ENCODE measurements at places on chromosomes 11 and 22.
A peak's percentile ranks its signal among the peaks of the same experiment; 100 is the strongest.

- no peak for DNase-seq
Observed at GRCh38 chr11:72139500-72139899, 4.0 kb downstream of the FOLR3 start.

DNA sequence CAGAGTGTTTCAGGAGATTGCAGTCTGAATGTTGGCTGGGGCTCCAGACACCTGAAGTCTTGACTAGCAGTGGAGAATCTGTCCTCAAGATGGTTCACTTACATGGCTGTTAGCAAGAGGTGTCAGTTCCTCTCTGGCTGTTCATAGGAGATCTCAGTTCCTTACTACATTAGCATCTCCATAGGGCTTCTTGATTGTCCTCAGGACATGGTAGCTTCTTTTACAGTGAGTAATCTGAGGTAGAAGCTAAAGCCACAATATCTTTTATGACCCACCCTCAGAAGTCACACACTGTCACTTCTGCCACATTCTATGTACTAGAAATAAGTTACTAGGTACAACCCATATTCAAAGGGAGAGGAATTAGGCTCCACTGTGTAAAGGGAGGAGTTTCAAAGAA, 10.5 kb upstream of the PATL1 start:
- no peak for DNase-seq

GRCh38 chr11:73152861-73153483, 10.9 kb upstream of the FCHSD2 start:
- DNase-seq: no peak

- DNase-seq: no peak
Observed at GRCh38 chr22:33361581-33361980, 303.4 kb upstream of the SYN3 start.

- no peak for DNase-seq
Observed at GRCh38 chr11:131324921-131325570, 45.4 kb upstream of the NTM start.

DNA sequence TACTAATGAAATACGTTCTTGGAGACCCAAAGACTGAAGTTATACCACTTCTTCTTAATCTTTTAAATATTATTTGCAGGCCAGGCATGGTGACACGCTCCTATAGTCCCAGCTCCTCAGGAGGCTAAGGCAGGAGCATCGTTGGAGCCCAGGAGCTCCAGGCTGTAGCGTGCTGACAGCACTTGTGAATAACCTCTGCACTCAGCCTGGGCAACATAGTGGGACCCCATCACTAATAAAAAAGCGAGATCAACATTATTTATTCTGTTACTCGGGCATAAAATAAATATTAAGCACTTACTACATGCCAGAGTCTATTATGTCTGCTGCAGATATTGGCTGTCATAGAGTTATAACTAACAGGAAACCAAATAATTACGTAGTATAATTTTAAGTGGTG, 720 bp upstream of the MED17 start:
- no peak for DNase-seq

- DNase-seq: no peak
Observed at GRCh38 chr22:31923136-31923535, 21.2 kb upstream of the YWHAH start.

DNA sequence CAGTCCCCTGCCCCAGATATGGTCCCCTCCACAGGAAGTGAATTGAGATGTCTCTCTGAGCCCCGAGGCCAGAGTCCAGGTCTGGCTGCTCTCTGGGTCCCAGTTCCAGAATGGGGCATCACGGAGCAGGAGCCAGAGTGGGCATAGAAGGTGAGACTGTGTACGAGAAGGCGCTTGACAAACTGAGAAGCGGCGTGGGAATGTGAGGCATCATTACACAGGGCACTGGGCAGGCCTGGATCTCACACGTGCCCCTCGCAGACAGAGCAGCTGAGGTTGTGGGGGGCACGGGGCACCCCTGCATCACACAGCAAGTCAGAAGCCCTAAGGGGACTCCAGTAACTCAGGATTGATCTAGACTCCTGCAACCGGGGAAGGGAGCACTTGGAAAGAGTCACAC, 9.2 kb downstream of the STARD10 start:
- DNase-seq: no peak

GRCh38 chr11:19774329-19774728, 61.7 kb downstream of the NAV2 start:
- no peak for DNase-seq

DNA sequence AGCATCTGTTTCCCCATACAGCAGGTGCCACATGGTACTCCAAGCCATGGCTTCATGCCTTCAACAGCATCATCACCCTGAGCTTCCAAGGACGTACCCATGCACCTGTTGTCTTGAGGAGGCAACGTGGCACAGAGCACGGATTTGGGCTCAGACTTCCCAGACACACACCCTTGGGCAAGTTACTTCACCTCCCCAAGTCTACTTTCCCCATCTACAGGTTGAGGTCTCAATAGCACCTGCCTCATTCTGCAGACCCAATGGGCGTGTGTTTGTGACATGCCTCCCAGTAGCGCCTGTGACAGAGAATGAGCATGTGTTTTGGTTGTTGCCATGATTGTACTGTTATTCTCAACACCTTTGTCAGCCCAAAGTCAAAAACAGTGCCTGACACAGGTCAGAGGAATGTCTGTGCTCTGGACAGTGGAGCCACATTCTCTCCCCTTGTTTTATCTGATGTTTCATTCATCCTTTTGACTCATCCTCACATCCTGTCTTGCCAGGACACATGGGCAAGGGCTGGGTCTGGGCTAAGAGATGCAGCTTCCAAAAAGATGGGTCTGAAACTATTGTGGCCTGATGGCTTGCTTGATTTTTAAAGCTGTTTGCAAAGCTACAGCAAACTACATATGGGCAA, 53.4 kb upstream of the CCND1 start:
- DNase-seq: no peak

DNA sequence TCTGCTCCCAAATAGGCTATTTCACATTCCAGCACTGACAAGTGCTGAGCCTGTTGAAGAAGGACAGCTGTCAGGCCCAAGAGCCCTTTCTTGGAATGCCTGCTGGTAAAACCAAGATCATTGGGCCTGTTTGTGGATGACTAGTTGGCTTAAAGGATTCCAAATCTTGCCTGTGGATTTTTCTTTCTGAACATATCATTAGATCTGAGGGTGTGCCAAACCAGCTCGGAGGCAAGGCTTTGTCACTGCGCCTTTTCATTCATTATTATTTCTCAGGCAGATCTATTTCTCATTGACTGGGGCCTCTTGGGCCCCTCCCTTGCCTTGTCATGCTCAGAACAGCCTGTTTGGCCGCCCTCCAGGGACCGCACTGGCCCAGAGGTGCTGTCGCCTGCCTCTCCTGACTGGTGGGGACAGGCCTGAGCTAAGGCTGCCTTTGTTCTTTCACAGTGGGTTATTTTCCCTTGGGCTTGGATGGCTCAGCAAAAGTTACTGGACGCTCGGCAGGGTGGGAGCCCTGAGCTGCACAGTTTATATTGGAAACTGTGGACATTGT, 222.7 kb upstream of the SESN3 start:
- no peak for DNase-seq

- DNase-seq: no peak
Observed at GRCh38 chr22:35743326-35743860, 25.7 kb downstream of the APOL5 start.

GRCh38 chr11:35689081-35689996, 26.8 kb downstream of the TRIM44 start:
- DNase-seq: no peak

GRCh38 chr22:35510481-35510934, 30.1 kb upstream of the RASD2 start:
- DNase-seq: no peak

DNA sequence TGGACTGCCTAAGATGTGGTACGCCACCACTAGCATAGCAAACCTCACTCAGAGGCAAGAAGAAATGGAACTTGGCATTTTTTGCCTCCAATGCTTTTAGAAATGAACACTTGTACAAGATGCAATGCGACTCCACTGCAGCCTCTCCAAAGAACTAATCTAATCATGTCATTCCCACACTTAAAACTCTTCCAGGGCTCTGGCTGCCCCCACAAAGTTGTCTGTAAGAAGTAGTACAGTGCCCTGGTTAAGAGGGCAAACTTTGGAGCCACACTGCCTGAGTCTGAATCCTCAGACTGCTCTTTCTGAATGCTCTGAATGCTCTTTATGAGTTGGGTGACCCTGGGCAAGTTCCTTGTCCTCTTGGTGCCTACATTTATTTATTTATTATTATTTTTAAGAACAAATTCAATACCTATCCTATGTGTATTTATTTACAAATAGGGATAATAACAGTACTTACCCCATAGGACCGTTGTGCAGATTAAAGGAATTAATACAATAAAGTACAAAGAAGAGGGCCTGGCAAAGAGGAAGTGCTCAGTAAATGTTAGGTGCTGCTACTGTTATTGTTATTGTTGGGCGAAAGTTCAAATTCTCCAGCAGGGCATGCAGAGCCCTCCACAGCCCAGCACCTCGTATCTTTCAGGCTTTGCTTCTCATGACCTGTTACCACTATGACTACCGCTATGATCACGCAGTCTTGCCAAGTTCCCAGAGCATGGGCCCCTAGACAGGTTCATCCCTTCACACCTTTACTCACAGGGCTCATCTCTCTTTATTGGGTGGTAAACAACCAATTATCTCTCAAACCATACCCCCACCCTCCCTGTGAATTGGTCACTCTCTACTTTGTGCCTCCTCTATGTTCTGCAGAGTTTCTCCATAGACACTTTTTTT, 59.3 kb downstream of the RAB30 start:
- DNase-seq: no peak

DNA sequence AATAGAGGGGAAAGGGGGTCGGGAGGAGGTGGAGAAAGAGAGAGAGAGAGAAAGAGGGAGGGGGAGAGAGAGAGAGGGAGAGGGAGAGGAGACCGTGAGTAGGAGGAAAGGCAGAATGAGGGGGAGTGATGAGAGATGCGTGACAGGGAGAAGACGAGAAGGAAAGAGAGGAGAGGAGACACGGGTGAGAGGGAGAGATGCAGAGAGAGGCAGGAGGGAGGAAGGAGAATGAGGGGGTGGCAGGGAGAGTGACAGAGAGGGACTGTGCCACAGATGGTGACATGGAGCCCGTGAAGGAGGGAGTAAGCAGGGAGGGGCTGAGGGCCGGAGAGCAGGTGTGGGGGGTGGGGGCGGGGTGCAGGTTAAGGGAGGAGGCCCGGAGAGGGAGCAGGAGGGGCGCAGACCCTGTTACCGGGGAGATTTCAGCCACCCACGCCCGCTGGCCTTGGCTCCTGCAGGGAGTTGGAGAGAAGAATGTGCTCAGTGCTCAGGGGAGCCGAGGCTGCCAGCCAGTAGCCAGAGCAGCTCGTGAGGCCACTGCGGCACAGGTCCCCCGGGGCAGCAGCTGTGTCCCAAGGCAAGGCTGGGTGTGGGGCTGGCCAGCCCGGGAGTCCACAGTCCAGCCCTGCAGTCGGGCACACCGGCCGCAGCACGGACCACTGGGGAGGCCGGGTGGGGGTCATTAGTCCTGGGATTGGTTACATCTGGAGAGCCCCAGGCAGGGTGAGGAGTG, at the start of gene SSTR3:
Gene SSTR3 (minus strand): TSS at position 304 of the 733 bp plus-strand sequence. CDS start 4,674 bp downstream, outside the sequence.
- no peak for DNase-seq

- no peak for DNase-seq
Observed at GRCh38 chr11:28231475-28231874, 123.3 kb downstream of the METTL15 start.

GRCh38 chr11:8269636-8270035, 6.0 kb upstream of the LMO1 start:
- DNase-seq: no peak

DNA sequence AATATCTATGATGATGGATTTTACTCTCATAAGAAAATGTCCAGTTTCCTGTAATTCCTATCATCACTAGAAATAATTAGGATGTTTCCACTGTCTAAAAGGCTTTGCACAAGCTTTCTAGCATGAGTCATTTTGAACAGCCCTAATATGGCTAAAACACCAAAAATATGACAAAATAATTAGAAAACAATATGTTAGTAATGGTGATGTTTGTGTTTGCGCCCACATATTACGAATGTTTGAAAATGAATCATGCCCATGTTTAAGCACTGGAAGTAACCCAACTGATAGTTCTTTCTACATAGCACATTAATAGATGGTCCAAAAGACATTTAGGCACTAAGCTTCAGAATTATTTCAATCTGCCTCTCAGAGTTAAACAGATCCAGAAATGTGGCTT, 96.0 kb downstream of the TRPC6 start:
- no peak for DNase-seq

DNA sequence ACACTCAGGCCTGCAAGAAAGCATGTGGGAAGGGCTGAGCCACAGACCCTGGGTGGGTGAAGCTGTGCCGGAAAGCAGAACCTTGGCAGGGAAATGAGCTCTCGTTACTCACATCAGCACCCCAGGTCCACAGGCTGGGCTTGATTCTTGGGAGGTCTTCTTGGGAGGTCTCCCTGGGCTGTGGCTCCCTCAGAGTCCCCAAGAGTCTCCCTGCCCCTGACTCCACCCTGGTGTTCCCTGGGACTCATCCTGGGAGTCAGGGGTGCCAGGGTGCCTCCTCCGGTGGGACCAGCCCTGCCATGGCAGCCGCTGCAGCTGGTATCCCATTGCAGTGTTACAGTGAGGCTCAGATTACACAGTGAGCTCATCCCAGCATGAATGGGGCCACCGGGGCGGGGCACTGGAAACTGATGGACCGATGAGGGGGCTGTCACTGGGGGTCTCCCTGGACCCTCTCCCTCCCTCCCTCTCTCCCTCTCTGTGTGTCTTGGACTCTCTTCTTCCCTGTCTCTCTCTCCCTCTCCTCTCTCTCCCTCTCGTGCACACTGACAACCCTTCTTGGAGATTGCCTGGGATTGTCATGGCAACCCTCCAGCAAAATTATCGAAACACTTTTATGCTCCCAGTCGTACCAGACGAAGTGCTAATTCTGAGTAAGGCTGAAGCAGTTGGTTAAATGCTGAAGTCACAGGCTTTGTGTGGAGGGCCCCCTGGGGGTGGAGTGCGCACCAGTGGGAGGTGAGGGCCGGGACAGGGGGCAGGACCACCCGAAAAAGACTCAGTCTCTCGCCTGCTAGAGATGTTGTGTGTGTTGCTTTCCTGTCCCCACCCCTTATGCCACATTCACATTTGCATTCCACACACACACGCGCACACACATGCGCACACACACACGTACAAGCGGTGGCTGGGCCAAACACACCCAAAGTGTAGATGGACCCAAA, 8.6 kb upstream of the C11orf96 start:
- peak; percentile 57 for DNase-seq

GRCh38 chr22:27212617-27213177, 555.3 kb downstream of the MIAT start:
- no peak for DNase-seq

GRCh38 chr22:24046024-24046423, 34.9 kb downstream of the CABIN1 start:
- DNase-seq: no peak

DNA sequence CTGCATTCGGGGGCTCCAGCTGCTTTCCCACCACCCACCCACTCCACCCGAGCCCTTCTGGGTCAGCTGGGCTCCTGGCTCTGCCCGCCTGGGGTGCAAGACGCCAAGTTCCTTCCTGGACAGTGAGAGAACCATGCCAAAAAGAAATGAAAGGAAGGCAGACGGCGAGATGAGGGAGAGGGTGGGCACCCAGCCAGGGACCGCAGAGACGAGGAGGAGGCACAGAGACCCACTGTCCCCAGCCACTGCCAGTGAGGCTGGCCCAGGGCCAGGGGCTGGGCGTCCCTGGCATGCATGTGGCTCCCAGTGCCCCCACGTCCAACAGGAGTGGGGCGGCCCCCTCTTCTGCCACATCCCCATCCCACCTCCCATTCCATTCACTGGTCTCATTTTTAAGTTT, 10.8 kb upstream of the CD81 start:
- no peak for DNase-seq

All from amygdala (tissue), 56 donors.